Inflammatory macrophage treated with lipopolysaccharide for 1 hour (primary cell): ENCODE measurements at places on chromosomes 13 and 19.
A peak's percentile ranks its signal among the peaks of the same experiment; 100 is the strongest.

DNA sequence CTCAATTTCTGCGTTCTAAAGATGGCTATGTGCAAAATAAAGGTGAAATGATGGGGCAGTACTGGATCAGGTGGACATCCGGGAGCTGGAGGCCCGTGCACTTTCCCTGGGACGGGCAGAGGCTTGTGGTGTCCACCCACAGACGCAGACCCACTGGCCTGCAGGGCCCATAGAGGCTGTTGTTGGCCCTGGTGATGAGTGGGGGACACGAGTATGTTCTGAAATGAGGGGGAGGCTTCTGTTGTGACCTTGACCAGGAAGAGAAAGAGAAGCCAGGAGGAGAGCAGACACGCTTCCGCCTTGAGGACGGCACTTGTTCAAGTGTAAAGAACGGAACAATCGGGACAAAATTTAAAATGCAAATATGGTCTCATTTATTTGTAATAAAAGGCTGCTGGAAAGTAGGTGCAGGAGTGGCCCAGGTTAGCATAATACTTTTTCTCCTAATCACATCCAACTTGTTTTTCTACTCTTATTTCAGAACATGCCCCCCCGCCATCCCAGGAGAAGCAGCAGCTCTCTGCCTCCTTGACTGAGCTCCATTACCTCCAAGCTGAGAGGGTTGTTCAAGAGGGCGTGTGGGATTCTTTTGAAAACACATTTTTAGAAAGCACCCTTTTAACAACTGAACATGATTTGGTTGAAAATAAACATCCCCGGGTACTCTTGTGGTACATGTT, 27.1 kb downstream of the ATP11A start:
- DNase-seq, result no peak

DNA sequence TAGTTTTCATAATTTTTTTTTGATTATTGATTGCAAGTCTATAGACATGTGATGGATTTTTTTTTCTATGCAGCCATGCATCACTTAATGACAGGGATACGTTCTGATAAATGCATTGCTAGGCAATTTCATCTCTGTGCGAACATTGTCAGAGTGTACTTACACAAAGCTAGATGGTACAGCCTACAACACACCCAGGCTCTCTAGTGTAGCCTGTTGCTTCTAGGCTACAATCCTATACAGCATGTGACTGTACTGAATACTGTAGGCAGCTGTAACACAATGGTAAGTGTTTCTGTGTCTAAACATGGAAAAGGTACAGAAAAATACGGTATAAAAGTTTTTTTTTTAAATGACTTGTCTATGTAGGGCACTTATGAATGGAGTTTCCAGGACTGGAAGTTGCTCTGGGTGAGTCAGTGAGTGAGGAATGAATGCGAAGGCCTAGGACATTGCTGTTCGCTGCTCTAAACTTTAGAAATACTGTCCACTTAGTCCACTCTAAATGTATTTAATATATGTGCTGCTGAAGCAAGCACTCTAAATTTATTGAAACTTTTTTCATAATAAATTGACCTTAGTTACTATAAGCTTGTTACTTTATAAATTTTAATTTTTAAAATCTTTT, 20.3 kb downstream of the SPATA13 start:
- no peak for DNase-seq

DNA sequence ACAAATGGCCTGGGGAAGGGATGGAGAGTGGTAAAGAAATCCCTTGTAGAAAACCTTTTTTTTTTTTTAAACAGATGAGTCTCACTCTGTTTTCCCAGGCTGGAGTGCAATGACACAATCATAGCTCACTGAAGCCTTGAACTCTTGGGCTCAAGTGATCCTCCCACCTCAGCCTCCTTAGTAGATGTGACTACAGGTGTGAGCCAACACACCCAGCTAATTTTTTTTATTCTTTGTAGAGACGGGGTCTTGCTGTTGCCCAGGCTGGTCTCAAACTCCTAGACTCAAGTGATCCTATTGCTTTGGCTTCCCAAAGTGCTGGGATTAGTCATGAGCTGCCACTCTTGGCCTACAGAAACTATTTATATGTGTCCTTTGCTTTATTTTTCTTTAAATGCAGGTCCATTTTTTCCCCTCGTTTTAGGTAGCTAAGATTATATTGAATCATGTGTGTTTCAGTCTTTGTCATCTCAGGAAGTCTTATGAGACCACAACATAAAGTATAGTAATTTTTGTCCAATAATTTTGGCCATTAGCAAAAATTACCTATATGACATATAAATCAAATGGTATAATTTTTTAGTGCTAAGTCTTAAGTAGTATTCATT, 10.5 kb downstream of the LPAR6 start:
- DNase-seq, result no peak

DNA sequence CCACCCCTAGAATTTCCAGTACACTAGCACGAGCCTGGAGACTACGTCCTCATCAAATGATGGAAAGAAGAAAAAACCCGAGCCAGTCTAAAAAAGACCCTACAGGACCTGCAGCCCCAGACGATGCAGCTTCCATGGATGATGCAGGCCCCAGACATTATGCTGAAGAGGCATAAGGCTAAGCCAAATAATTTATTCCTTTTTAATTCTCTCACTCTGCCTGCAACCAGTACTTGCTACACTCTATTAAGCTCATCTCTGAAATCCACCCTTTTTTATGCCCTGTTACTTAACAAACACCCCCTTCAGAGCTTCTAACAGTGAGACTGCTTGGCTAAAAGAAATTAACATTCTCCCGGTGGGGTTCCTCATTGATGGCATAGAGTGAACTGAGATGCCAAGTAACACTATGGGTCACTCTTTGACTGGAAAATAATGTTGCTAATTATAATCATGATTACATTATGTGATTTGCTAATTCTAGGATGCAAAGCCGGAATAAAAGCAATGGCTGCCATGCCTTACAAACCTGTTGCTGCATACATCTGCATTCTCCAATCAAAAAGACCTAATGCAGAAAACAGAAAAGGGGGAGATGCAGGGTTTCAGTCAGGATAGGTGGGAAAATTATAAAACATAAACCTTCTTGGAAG, 1462.4 kb downstream of the UQCRFS1 start:
- no peak for DNase-seq

- DNase-seq, result peak; percentile 51
Measured at GRCh38 chr19:12872941-12873890, 8.0 kb downstream of the DNASE2 start.

- no peak for DNase-seq
Measured at GRCh38 chr19:29467824-29468401, 57.9 kb upstream of the VSTM2B start.

- peak; percentile 80 for DNase-seq
Measured at GRCh38 chr13:41458761-41459431, 1.5 kb downstream of the RGCC start.

DNA sequence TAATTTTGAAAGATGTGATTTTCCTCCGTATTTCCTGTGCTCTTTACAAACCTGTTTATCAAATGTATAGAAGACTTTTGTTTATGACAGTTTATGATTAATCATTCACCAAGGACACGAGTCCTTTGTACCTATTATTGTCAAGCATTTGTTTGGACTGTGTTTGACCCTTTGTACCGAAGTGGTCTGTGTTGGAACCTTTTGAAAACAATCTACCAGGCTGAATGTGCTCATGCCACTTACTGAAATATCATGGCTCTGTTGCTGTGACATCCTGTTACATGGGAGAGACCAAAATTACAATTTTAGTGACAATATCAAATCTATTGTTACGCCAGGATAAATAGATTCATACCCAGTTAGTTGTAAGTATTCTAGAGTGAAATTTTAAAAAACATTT, 193.6 kb downstream of the IRS2 start:
- DNase-seq, result no peak

- no peak for DNase-seq
Measured at GRCh38 chr13:51249770-51250741, 27.9 kb downstream of the FAM124A start.

GRCh38 chr19:41476583-41476982, 33.6 kb downstream of the ERICH4 start:
- no peak for DNase-seq

DNA sequence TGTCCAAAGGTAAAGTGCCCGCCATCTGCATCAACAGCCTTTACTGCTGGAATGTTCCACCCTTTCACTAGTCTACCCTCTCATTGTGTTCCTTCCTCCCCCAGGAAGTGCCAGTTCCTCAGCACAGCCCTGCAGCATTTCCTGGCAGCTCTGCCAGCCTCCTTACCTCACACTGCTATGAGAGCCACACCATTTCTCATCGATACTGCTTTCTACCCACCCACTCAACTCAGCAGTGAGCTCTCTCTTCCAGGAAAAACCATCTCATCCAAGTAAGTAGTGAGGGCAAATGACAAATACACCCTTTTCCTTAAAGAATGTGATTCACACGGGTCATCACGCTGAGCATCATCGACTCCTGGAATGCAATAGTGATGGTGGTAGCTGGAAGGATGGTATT, 19.8 kb downstream of the UQCRFS1 start:
- DNase-seq, result no peak

DNA sequence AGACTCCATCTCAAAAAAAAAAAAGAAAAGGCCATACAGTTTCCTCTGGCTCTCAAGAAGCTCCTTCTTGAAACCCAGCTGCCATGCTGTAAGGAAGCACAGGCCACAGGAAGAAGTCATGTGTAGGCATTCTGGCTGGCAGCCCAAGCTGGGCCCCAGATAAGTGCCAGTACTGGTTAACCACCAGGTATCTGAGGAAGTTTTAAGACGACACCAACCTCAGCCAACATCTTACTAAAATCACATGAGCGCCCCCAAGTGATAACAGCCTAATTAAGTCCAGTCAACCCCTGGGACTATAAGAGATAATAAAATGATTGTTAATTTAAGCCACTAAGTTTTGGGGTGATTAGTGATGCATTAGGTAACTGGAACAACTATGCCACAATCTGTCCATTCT, 27.4 kb upstream of the AKT2 start:
- no peak for DNase-seq

DNA sequence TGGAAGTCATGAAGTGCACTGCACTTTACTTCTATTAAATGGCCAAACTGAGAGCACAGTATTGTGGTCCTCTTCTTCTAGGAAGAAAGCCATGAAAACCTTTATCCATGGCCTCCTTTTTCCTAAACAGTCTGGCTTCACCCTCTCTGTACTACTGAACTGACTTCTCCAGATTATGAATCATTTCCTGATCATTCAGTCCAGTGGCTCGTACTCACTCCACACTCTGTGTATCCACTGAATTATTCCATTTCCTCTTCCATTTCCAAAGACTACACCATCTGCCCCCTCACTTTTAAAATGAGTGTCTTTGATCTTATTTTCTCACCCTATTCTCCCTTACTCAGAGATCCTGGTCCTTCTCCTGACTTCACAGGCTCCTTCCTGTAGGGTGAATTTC, 29.7 kb upstream of the FREM2 start:
- DNase-seq, result no peak

- no peak for DNase-seq
Measured at GRCh38 chr19:1584500-1585242, 8.0 kb downstream of the MBD3 start.

- DNase-seq, result no peak
Measured at GRCh38 chr19:50651174-50651573, 1.9 kb downstream of the C19orf81 start.
